NCI-H510A (cell line): ENCODE measurements at places on chromosomes 3 and 15.

DNA sequence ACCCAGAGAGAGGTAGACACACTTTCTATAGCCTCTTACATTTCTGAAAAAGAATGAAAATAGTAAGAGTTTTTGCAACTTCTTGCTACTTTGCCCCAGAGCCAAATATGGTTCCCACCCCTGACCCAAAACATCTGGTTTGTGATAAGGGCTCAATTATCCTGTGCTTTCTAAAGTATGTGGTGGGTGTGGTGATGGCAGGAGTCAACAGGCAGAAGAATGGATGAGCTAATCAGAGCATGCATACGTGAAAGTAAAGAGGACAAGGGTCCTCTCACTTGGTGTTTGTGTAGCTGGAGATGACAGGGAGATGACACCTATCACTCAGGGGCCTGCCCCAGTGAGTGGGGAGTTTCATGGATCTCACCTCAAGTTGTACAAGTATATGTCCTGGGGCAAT, 19.1 kb downstream of the KBTBD8 start:
- no peak for DNase-seq

- DNase-seq = no peak
Measured at GRCh38 chr3:79015854-79016253, 751.9 kb downstream of the ROBO1 start.

DNA sequence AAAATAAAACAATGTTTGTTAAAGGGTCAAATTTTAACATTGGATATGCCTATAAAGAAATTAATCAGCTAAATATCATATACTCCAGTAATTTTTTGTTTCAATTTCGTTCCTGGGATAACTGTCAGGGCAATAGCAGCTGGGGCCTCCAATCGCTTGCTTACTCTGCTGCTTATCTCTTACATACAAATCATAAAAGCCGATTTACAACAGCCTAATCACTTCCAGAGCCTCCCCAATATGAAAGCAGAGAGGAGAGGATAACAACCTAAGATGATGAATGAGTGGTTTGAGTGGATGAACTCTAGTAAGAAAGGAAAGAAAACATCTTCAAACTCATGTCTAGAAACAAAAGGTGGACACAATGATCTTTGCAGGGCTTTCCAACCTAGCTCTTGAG, 80.7 kb upstream of the PSMD6 start:
- no peak for DNase-seq

DNA sequence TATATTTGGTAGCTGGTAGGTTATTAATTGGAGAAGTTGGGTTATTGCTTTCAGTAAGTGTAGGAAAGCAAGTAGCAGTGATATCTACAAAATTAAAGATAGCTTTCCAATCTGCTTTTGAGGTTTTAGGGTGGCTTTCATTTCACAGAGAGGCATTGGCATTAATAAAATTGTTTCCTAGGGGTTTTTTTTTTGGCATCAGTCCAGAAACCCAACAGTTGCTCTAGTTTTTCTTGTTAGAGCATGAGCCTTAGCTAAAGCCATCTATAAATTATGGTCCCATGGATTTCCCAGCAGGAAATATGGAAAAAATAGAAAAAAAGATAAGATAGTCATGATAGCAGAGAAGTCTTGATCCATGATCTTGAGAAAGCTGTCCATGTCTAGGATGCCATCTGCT, 3.0 kb upstream of the B4GALT4 start:
- DNase-seq = no peak

GRCh38 chr3:192957441-192958021, 39.9 kb upstream of the MB21D2 start:
- DNase-seq = no peak
